ENCODE measurements at places on chromosomes 4 and X.

- no peak for DNase-seq
Measured at GRCh38 chrX:13216139-13216538, 103.7 kb downstream of the ATXN3L start.

- DNase-seq = no peak
Measured at GRCh38 chr4:15525080-15525479, 55.4 kb downstream of the CC2D2A start.

DNA sequence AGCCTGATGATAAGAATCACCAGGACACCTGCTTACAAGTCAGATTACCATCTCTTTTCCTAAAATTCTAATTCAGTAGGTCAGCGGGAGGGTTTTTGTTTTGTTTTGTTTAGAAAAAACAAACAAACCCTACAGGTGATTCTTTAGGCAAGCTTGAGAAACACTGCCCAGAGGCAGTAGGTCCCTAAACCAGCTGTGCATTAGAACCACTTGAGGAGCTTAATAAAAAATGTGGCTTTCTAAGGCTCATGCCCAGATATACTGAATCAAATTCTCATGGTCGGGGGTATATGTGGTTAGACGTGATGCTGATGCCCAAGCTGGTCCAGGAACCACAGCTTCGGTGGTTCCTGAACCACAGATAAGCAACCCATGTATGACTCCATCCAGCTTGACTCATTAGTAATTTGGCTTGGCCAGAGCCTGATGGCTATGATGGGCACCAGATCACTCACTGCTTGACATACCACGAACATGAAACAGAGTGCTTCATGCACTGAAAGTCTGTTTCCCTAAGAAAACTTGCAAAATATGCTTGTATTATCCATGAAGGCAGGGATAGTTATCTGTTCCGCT, 338.1 kb upstream of the F9 start:
- DNase-seq = no peak

DNA sequence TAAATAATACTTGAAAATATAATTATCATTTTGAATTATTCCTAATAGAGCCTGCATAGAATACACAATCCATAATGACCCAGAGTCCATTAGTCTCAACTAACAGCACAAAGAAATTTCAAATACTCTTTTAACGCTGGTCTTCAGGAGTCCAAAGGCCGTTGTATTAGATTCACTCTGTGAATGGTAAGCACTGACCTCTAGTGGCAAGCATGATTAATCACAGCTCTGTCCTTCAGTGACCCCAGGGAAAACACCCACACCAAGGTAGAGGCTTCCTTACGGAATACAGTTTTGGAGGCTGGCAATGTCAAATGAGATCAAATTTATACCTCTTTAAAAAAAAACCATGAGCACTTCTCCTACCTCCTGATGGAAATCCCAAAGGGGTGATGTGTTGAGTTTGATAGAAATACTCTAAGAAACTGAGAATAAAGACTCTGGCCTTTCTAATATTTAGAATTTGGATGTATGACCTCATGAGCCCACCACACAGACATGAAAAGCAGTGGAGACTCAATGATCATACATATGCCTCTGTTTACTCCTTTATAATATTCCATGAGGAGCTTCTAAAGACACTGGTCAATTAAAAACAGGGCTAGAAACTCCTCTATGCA, 147.2 kb upstream of the DKK2 start:
- no peak for DNase-seq

GRCh38 chrX:4932790-4933189, 1219.3 kb upstream of the PRKX start:
- DNase-seq = no peak

GRCh38 chr4:77093401-77093800, 17.6 kb upstream of the CCNI start:
- no peak for DNase-seq

DNA sequence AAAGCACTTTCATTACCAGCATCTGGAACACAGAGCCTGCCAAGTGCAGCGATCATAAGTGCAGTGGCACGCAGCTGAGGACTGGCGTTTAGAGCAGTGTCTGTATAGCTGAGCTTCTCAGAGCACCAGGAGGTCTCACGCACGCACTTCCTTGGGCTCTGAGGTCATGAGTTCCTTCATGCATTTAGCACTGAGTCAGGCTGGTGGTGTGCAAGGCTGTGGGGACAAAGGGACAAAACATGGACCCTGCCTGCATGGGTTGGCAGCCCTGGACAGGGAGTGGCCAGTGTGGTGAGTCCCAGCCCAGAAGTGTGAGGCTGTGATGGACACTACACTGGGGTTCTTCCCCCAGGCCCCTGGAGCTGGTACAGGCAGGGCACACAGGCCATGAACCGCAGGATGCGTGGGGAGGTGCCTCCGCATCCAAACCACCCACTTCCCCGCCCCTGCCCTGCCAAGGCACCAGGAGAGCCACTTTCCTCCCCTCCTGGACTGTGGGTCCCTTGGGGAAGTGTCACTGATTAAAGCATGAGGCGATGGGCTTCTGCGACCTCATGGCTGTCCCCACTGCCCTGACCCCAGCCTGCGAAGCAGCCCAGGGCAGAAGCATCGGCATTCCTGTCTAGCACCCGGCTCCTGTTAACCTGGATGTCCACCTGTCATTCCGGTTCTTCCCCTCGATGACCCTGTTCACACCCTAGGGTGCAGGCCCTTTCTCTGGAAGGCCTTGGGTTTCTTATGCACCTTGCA, 37.2 kb upstream of the GPR78 start:
- DNase-seq = no peak

DNA sequence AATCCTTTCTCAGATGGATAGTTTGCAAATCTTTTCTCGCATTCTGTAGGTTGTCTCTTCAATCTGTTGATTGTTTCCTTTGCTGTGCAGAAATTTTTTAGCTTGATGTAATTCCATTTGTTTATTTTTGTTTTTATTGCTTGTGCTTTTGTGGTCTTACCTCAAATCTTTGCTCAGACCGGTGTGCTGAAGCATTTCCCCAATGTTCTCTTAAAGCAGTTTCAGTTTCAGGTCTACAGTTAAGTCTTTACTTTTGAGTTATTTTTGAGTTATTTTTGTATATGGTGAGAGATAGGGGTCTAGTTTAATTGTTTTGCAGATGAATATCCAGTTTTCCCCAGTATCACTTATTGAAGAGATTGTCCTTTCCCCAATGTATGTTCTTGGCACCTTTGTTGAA, 18.2 kb upstream of the SLC25A14 start:
- DNase-seq = no peak

DNA sequence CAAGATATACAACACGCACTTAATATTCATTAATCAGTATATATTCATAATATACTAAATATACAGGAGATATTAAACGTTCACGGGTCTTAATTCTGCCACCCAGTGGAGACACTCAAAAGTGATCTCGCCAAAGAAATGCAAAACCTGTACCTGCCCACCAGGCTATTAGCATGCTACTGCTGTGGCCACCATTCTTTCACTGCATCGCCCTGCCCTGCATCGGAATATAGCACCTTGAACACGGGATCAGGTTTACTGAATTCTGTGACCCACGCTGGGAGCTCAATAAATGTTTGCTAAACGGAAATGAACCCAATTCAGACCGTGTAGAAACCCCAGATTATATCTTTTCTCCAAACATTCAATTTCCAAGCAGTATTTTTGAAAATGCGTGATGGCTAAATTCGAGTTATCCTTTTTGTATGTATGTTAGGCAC, 840 bp upstream of the CLCN3 start:
- peak; percentile 25 for DNase-seq

GRCh38 chr4:77586951-77587383, 18.7 kb upstream of the CXCL13 start:
- DNase-seq = no peak
